ENCODE measurements at places on chromosomes 16 and 17.

DNA sequence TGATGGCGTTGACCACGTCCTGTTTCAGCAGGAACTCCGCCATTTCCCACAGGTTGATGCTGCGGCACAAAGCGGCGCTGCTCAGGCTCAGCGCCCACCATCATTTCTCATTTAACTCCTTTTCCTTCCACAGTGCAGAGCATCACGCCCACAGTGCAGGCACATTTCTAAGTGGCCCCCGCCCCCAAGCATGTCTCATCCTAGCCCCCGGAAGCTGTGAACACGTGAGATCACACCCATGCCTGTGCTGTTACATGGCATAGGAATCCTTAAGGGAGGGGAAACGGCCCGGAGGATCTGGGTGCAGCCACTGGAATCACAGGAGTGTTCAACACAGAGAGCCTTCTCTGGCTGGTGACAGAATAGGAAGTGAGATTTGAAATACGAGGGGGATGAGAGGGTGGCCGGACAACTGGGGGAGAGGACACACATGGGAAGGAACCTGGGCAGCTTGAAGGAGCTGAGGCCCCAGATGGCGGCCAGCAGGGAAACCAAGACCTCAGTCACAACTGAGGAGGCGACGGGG, 4.7 kb downstream of the NAGPA start:
- DNase-seq = no peak

GRCh38 chr16:85988306-85988705, 89.3 kb downstream of the IRF8 start:
- DNase-seq = no peak

GRCh38 chr17:76382803-76383545, 1.4 kb upstream of the SPHK1 start:
- peak; percentile 66 for DNase-seq

DNA sequence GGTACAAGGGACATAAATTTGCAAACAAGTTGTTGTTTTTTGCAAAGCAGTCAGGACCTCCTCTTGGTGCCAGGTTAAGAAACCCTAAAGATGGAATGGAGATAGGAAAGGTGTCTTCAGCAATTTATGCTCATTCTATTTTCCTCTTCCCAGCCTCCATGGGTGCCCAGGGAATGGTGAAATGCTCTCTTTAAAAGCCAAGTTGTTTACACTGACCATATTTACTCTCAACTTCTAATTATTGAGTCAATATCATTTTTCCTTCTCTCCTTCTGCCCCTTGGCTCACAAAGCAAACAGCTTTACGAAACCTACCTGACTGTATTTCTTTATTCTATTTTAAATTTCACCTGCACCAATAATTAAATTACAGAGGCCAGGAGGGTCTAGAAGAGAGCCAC, 138.5 kb upstream of the IRX3 start:
- DNase-seq = no peak

- no peak for DNase-seq
Observed at GRCh38 chr16:62889097-62889496, 852.9 kb upstream of the CDH8 start.

DNA sequence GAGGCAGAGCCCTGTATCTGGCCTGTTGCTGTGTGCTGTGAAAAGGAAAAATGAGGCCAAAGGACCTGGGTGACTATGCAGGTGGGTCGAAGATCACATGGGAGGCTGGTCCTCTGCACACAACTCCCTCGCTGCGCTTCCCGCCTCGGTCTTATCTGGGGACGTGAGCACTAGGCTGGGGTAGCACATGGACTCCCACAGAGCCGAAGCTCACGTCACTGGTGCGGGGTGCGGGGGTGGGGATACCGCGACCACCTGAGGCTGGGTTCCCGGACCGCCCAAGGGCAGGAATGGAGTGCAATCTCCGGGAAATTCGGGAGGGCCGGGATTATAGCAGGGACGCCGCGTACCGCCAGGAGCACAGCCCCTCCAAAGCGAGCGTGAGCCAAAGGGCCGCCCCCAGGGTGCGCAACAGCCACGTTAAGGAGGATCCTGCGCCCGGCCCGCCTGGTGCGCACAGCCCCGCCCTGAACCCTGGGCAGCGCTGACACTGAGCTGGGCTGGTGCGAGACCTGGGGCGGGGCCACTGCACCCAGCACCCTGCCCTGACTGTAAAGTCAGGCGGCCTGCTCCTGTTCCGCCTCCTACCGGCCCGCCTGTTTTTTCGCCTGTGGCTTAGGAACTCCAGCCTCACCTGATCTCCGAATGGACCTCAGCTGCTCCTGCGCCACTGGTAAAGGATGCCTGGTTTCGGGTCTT, 4.8 kb downstream of the MT1A start:
- DNase-seq = peak; percentile 64

- no peak for DNase-seq
Observed at GRCh38 chr16:27413956-27414355, 12.0 kb downstream of the IL21R start.

- DNase-seq = no peak
Observed at GRCh38 chr16:19872179-19872863, 12.3 kb downstream of the GPRC5B start.

DNA sequence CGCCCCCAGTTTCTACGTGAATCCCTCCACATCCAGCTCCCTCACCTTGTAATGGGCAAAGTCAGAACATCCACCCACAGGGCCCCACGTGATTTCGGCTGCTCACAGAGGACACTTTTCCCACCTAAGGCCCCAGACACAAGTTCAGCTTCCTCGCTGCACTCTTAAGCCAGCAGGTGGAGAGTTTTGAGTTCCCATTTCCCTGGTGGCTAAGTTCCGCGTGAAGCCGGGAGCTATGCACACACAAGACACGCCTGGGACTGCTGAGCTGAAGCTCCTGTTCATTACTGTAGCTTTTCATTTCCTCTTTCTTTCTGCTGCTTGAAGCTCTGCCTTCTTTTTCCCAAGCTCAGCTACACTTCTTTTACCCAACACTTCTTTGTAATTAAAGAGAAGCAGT, 273.8 kb downstream of the NPIPA8 start:
- DNase-seq = no peak

- DNase-seq = no peak
Observed at GRCh38 chr16:83271970-83272575, 535.7 kb upstream of the HSBP1 start.

DNA sequence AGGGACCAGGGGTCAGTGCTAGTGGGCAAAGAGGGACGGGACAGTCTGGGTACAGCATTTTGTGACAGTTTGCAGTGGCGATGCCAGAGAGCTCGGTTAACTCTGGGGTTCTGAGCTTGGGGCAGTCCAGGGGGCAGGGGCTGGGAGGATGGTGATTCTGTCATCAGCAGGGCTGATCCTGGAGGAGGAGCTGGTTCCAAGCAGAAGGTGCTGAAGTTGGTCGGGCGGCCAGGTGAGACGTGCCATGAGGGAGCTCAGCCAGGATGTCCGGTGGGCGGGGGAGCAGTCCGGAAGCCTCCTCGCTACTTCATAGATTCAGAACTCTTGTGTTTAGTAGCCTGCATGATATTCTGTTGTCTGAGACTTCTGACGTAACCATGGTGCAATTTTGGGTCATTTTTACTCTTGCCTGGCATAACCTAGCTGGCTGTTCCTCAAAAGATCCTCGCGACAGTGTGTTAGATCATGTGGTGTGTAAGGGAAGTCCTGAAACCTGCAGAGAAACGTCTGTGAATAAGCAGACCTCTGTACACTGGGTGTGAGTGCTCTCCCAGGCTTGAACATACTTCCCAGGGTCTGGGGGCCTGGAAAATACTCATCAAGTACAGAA, 122.0 kb downstream of the CLEC16A start:
- DNase-seq = no peak

DNA sequence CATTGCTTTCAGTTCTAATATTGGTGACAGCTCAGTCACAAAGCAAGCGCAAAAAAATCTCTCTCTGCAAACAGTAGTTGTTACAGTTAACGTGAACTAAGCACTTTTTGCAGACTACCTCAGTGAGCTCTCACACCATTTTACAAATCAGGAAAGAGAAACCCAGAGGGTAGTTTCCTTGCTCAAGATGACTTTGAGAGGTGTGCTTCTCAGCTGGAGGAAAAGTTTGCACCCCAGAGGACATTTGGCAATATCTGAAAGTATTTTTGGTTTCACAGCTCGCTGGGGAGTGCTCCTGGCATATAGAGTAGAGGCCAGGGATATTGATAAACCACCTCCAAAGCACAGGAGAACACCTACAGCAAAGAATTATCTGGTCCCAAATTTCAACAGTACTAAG, 741.1 kb upstream of the EEF2KMT start:
- no peak for DNase-seq

DNA sequence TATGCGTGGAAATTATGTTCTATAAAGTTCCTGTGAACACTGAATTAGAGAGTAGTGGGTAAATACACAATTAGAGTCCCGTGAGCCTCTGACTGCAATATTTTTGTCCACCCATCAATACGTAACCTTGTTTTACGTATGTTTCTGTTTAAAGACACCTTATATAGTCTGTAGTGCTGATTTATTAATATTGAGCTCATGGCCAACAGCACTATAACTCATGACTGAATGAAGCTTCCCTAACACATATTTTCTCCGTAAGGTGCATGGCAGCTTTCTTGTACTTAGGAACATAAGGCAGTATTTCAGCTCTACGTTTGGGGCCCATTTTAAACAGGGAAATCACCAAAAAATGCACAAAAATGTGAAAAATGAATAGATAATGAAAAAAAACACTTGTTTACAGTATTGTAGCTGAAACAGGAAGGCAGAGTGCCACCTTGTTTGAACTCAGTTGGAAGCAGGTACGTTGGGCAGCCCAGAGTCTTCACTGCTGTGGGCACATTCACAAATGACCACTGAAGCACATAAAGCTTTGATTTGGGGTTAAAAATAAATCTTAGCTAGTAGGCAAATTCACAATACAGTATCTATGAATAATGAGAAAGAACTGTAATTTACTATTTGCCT, 108.5 kb downstream of the CNTNAP4 start:
- DNase-seq = no peak

GRCh38 chr16:8026450-8026849, 563.9 kb downstream of the TMEM114 start:
- DNase-seq = no peak

- DNase-seq = no peak
Observed at GRCh38 chr16:81313701-81314602, 810 bp upstream of the GAN start.

GRCh38 chr16:17368951-17369350, 101.8 kb downstream of the XYLT1 start:
- no peak for DNase-seq

- peak; percentile 52 for DNase-seq
Observed at GRCh38 chr17:8556074-8556473, 74.5 kb downstream of the MYH10 start.

- no peak for DNase-seq
Observed at GRCh38 chr16:21598701-21599121, 666 bp upstream of the METTL9 start.

GRCh38 chr17:7122381-7122780, 7.8 kb upstream of the ASGR2 start:
- no peak for DNase-seq

GRCh38 chr16:26983426-26983825, 83.3 kb upstream of the C16orf82 start:
- no peak for DNase-seq
